ENCODE measurements at places on chromosomes 4 and X.

DNA sequence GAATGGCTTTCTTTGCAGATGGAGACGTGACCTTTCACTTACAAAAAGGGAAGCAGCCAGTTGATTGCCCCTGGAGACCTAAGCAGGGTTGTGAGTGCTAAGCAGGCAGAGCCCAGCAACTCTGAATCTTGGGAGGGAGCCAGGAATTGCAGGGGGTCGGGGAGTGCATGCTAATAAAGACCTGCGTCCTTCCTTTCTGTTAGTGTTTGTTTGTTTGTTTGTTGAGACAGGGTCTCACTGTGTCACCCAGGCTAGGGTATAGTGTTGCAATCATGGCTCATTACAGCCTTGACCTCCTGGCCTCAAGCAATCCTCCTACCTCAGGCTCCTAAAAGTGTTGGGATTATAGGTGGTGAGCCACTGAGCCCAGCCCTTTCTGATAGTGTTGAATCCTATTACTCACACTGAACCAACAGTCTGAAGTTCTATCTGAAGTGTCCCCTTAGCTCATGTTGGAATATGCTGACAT, 137.4 kb downstream of the CEP135 start:
- no peak for DNase-seq

- no peak for DNase-seq
These were observed 615.3 kb downstream of the PDHA2 start for GRCh38 chr4:96455045-96455720.

DNA sequence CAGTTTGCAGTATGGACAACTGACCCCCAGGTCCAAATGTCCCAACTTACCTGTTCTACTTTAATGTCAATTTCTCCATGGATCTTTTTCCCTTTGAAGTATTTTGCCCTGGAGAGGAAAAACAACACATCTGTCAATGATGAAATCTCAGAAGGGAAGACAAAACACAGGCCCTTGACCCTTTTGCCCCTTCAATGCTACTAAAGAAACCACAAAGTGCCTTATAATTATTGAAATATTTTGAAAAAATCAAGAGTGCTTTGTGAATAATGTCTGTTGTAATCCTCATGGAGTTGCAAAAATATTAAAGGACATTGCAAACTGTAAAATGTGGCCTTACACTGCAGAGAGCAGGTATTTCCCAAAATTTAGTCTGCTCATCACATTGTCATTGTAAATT, 12.6 kb downstream of the SYN1 start:
- DNase-seq: no peak

GRCh38 chr4:72194046-72194445, 162.2 kb downstream of the NPFFR2 start:
- DNase-seq: no peak

DNA sequence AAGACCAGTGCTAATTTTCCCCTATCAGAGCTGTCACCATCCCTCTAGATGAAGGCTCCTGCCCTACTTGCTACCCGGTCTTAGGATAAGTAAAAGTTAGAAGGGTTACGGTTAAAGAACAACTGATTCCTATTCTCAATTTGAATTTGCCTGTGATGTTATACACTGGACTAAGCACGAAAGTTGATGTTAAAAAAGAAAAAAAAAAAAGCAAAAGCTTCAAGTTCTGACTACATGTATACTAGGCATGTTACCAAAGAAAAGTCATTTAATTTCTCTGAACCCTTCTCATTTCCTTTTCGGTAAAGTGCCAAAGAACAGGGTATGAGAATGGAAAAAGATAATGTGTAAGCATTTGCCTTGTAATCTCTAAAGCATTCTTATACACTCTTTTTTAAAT, 1.4 kb upstream of the PPID start:
- no peak for DNase-seq

- DNase-seq: no peak
These were observed 54.4 kb upstream of the ATP6AP2 start for GRCh38 chrX:40526412-40526811.

GRCh38 chr4:6198278-6198677, 2.1 kb downstream of the JAKMIP1 start:
- DNase-seq: peak; percentile 28

DNA sequence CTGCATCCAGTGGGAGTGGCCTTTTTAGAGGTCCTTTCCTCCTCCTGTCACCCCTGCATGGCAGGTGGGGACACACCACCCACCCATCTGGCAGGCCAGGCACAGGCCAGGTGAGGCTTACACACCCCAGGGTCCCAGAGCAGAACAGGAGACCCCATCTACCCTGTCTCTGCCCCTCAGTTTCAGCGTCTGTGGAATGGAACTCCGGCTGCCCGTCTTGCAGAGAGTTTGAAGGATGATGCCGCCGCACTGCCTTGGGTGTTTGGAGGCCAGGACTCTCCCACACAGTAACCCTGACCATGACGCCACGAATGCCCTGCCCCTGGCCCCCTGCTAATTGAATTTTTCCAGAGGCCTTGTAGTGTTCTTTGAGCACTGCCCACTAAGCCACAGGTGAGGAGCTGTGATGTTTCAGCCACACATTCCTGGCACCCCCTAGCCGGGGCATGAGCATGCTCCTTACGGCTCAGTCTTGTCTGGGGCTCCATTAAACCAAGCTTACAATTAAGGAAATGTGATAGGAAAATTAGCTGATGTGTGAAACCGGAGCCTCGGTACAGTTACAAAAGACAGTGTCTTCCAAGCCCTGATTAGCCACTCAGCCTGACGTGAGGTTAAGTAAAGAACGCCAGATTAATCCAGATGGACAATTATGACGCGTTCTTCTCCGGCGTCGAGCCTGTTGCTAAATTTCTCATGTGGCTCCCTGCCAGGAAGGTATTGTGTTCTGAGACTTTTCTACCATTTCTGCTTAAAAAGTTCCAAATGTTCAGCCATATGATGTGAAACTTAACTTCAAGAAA, 39.3 kb downstream of the HMX1 start:
- no peak for DNase-seq

- DNase-seq: no peak
These were observed 26.4 kb downstream of the ANAPC10 start for GRCh38 chr4:145071560-145071959.

DNA sequence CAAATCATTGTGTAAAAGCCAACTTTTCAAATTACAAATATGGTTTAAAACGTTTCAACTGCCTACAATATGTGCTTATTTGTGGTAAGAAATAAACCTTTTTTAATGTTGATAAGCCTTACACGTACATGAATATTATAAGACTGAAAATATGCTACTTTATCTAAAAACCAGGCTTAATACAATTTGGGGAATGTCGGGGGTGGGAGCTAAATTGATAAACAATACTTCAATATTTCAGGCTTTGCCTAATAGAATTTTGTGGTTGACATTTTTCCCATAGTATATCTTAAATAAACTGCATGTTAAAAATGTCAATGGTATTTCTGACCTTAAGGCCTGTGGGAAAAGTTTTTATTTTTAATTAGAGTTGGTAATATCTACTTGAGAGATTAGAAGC, 69.8 kb upstream of the SLIT2 start:
- DNase-seq: no peak

GRCh38 chr4:152460488-152460887, 75.4 kb downstream of the FBXW7 start:
- DNase-seq: no peak

- peak; percentile 28 for DNase-seq
These were observed 220.1 kb upstream of the STK26 start for GRCh38 chrX:131802836-131803626.

DNA sequence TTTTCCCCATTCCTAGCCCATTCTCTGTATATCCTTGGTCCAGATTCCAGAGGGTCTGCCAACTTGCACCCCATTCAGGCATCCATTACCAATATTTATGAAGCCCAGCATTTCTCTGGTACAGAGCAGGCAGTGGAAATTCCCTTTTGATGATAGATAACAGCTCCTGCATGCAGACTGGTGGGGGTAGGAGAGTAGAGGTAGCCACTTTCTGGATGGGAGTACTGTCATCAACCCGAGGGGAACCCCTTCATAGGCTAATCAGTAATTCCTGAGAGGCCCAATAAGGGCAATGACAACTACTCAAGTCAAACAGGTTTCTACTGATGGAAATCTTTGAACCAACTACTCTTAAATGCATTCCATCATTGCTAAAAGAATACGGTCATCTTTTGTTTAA, 63.7 kb downstream of the COL25A1 start:
- DNase-seq: no peak

GRCh38 chr4:107937040-107937439, 5.7 kb downstream of the CYP2U1 start:
- DNase-seq: no peak

DNA sequence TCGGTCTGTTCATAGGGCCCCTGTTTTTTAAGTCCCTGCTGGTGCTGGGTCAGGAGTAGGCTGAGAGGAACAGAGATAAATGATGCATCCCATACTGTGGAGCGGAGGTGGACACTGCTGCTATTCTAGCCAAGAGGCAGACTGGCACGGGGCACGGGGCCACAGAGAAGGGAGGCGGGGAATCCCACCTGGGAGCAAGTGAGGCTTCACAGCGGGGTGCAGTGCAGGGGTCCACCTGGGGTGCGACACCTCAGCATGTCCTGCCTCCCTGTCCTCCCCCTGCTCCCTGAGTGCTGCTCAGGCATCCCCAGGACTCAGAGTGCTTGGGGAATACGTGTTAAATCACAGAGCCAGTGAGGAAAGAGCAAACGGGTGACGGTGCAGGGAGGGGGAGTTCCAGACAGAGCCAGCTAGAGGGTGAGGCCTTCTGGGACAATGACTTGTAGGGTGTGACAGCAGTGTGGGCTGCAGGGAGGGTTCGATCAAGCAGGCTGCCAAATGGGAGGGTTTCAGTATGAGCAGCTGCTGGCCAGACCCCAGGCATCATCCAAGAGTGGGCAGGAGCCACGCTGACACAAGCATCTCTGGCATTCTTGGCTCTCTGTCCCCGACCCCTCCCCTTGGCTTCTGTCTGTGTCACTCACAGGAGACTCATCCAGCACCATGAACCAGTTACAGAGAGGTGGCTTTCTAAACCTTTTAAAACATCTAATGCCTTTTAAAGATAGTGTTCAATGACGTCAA, 13.7 kb upstream of the HTRA3 start:
- no peak for DNase-seq

GRCh38 chr4:181807771-181808170, 435.4 kb upstream of the TENM3 start:
- no peak for DNase-seq
